OCI-M1 (cell line): ENCODE measurements at places on chromosomes 1 and 21.

DNA sequence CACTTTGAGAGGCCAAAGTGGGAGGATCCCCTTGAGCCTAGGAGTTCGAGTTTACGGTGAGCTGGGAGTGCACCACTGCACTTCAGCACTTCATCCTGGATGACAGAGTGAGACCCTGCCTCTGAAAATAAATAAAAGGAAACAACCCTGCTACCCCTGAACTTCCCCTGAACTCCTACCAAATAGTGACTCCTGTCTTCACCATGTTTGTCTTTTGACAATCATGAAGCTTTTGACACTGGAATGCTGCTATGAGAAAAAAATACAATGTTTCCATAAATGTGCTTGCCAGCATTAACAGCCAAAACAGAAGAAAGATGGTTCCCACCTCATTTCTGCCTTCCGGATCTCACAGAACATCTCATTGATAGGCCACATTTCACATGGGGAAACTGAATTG is 10.4 kb downstream of the ZBTB8A start:
- no peak for DNase-seq

DNA sequence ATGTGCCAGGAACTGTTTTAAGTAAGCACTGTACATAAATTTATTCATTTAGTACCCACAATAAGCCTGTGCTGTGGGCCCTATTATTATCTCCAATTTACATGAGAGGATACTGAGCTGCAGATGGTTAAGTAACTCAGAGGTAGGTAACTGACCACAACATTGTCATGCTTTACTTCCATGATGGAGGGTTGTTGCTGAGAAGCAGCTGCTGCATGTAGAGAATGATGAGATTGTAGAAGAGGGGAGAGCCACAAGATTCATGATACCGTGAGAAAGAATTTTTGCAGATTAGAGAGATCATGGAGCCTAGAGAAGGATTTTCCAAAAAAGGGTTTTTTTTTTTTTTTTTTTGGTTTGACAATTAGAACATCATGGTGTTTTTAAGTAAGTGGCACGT is 313.1 kb downstream of the PTBP2 start:
- DNase-seq, result no peak

DNA sequence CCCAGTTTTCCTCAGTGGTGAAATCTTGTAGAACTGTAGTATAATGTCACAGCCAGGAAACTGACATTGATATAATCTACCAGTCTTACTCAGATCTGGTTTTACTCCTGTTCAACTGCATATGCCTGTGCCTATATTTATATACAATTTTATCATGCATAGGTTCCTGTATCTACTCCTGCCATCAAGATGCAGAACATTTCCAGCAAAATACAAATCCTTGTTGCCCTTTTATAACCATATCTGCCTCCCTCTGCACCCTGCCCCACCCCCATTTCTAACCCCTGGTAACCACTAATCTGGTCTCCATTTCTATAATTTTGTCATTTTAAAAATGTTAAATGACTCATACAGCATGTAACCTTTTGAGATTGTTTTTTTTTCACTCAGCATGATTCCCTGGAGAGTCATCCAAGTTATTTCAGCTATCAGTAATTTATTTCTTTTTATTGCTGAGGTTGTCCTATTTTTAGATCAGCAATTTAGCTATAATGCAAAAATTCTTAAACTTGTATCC is 8.1 kb downstream of the UTP25 start:
- no peak for DNase-seq

DNA sequence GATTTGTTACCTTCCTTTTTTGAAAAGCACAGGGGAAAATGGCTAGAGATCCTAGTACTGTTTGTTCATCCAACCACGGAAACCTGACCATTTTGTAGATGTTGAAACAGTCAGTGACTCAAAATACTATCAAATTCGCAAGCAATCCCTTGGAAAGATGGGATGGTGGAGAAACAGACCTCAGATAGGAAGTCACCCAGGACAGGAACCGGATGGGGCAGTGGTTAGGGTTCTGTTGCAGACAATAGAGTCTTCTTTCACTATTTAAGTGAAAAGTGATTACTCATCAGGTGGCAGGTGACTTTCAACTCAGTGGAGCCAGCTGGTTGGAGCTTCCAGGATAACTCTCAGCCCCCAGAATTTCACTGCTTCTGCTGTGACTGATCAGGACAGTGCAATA is 17.0 kb downstream of the LHX4 start:
- no peak for DNase-seq

DNA sequence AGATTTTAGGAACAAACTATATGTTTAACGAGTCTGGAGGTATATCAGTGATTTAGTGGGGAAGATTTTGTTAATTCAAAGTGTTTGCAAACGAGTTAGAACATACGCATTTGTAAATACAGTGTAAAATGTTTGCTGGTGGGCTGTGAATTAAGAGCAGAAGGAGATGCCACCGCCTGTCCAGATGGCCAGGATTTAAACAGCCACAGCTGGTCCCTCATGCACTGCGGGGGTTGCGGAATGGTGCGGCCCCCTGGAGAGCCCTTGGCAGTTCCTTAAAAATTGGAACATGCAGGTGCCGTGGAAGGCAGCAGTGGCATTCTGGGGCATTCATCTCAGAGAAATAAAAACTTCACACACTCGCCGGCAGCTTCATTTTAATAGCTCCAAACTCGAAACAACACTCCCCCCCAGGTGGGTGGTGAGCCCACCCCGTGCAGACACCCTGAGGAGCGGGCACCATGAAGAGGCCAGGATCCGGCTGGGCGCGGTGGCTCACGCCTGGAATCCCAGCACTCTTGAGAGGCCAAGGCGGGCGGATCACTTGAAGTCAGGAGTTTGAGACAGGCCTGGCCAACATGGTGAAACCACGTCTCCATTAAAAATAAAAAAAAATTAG is 3.5 kb upstream of the C1orf159 start:
- DNase-seq, result no peak

- DNase-seq, result no peak
These were observed 121.3 kb downstream of the HUNK start for GRCh38 chr21:31993826-31994825.

- no peak for DNase-seq
These were observed 24.7 kb upstream of the ATP5PO start for GRCh38 chr21:33940164-33940880.

DNA sequence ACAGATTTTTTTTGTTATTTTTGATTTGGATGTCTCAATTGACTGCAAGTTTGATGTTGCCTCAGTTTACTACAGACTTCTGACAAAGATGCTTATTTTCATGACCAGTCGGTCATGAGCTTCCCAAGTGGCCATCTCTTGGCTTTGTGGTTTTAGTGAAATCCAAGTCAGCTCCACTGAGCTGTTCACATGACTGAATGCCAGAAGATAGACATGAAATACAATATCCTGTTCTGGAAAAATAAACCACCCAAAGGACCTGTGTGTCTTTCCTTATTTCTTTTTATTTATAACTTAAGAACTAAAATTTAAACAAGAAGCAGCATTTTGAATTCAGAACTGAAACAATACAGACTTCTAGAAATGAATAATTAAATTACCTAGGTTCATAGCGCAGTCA is 89.3 kb downstream of the HMCN1 start:
- peak; percentile 29 for DNase-seq

DNA sequence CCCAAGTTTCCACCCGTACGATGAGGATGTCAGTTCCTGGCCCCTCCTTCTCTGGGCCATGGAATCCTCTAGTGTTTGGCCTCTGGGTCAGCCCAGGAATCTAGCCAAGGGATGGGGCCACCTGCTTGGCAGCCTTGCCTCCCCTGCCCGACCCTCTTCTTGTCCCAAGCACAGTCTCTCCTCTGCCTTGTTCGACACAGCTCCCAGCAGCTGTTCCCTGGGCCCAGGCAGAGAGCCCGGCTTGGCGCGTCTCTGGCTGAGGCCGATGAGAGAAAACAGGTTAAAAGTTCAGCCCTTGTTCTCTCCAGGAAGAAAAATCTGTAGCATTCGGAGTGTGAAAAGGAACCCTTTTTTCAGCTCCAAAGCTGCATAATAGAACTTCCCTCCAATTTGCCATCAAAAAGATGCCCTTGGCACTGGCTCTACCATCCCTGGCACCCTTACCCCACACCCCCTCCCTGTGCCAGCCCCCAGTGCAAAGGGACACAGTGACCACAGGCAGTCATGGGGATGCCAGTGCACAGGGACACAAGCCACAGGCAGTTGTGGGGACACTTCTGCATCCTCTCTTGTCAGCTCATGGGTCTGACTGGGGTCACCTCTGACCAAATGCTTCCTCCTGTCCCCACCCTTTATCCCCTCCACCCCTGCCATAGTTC is 68.4 kb downstream of the EPHB2 start:
- no peak for DNase-seq

GRCh38 chr1:38052750-38053415 is 6.3 kb upstream of the POU3F1 start:
- DNase-seq, result no peak

DNA sequence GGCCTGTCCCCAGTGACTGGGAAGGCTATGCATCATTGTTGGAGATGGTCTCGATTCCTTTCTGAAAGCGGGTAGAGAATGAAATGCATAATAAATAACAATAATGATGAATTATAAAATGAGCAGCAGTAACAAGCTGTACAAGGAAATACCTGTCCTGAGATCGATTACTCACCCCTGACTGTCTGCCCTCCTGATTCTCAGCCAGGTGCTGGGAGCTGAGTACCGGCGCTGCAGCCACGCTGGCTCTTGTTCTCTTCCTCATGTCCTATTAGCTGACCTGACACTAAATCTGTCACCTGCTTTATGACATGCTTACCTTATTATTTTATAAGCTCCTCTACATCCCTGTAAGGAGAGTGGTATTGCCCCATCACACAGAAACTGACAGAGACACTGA is 3.4 kb downstream of the AGPAT3 start:
- no peak for DNase-seq
